GM23248 (cell line): ENCODE measurements at places on chromosomes 6 and 20.
A peak's percentile ranks its signal among the peaks of the same experiment; 100 is the strongest.

GRCh38 chr6:4012826-4013225, 66.1 kb downstream of the FAM217A start:
- no peak for DNase-seq

GRCh38 chr20:57505979-57506378, 19.0 kb downstream of the CTCFL start:
- no peak for DNase-seq

GRCh38 chr6:20490591-20490990, 43.7 kb upstream of the CDKAL1 start:
- DNase-seq, result no peak

- DNase-seq, result peak; percentile 91
Measured at GRCh38 chr6:136586295-136586694, 36.1 kb upstream of the MAP7 start.

- DNase-seq, result peak; percentile 35
Measured at GRCh38 chr20:11101243-11101642, 427.4 kb upstream of the JAG1 start.

DNA sequence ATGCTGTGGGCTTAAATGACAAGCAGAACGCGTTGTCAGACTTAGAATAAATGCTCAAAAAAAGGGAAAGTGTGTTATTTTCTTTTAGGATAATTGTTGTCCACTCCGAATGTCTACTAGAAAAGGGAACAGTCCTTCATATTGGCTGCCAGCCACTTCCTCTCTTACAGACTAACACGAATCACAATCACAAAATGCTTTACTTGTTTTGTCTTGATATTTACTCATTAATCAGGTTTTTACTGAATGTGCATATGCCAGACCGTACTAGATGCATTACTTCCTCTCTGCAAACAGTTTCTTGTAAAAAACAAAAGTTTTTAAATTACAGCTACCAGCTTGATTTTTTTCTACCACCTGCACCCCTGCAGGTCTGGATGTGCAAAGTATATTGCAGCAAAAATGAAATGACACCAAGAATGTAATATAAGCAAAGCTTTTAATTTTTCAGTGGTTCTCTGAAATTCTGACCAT, 821 bp downstream of the DHX35 start:
- DNase-seq, result peak; percentile 25

DNA sequence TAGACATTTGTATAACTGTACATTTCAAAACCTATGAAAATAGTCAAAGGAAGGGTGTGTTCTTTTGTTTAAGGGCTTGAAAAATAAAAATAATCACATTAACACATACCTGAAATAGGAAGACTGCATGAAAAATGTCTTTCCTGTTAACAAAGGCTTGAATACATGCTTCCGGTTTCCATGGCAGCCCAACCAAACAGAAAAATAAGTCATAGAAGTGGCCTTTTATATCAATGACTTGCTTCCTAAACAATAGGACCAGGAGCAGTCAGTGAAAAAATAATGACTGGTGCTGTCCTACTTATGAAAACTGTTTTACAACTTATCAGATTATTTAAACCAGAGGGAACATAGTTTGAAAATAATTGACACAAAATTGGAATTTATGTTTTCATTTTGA, 412.6 kb upstream of the PLCB4 start:
- DNase-seq, result peak; percentile 17

DNA sequence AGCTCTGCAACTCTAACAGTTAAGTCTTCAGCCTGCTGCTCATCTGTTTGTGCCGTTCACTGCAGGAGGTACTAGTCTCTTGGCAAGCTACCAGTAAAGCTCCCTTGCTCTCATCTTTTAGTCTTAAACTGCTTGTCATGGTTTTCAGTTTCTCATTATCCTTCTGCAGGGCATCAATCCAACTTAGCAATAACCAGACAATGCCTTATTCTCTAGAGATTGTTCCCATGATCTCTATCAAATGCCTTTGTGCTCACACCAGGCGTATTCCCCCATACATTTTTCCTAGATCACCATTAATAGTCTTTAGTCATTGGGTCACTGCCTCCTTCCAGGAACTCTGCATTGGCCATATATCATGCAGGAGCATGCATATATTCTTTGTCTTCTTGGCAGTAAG, 171.3 kb downstream of the GRM1 start:
- DNase-seq, result peak; percentile 3

GRCh38 chr20:63465380-63466249, 6.8 kb downstream of the KCNQ2 start:
- DNase-seq, result no peak

DNA sequence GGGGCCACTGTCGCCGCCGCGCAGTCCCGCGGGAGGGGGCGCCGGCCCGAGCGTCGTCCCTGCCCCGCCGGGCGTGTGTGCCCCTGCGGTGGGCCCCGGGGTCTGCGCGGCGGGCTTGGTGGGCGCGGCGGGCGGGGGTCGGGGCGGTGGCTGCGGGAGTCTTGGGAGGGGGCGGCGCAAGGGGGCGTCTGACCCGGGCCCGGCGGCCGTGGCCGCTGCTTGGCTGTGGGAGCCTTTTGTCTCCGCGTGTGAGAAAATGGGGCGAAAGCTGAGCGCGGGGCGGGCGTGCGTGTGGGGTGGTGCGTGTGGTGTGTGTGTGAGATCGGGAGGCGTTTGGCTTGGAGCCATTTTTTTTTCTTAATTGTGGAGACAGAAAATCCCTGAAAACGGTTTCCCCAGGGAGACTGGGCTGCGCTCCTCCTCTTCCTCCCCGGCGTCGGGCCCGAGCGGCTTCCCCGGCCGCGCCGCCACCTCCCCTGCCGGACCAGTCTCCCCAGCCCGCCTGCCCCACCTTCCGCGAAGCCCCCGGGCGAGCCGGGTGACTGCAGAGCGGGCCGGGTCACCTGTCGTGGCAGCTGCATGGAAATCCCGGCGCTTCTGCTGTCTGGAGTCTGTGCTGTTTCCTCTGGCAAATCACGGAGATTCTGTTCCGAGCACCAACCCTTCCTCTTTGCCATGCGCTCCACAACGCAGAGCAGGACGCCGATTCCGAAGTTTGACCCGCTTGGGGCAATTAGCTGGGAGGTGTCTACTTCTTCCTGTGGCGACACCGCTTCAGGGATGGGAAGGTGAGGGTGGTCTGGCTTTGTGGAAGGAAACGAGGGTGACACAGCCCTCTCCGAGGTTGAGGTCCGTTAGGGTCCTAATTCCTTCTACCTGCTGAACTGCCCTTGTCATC, 64.4 kb downstream of the GTF2H5 start:
- peak; percentile 82 for DNase-seq
